Dermis microvascular lymphatic vessel endothelial cell (primary cell): ENCODE measurements at places on chromosomes 6 and 20. TPM values are rescaled to one million over a fixed set of nuclear protein-coding genes. Genes with fewer than 3 reads are reported as not detected.

DNA sequence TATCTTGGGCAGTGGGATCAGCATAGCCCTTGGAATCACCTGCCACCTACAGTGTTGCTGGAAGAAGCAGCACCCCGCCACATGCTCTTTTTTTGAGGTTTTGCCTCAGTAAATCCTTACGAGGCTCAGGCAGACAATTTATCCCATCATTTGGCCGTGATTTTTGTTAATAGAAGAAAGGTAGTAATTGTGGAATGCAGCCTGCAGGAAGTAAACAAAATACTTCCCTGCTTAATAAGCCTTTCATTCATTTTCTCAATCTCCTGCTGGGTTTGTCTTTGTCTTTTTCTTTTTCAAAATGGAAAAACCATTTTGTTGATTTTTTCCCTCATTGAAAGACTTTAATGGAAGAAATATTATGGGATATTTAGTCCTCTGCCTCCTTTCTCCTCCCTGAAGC lies 93.7 kb upstream of the CD83 start:
- no peak for DNase-seq

GRCh38 chr6:152004036-152004566 lies 196.6 kb downstream of the ESR1 start:
- DNase-seq, result no peak

DNA sequence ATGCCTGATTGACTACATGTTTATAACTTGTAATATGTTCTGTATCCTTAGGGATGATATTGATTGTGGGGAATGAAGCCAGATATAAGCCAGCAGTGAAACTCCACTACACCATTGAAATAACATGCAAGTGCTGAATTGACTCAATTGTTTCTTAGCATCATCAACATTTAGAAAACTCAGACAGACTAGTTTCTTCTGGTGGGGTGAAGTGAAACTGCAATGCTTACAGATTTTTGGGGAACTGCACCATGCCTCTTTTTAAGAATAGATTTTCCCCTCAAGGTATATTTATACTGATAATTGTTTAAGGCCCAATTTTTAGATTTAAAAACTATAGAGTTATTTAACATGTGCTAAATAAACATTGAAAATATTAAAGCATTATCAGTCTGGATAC lies 1044.6 kb upstream of the EYS start:
- no peak for DNase-seq

DNA sequence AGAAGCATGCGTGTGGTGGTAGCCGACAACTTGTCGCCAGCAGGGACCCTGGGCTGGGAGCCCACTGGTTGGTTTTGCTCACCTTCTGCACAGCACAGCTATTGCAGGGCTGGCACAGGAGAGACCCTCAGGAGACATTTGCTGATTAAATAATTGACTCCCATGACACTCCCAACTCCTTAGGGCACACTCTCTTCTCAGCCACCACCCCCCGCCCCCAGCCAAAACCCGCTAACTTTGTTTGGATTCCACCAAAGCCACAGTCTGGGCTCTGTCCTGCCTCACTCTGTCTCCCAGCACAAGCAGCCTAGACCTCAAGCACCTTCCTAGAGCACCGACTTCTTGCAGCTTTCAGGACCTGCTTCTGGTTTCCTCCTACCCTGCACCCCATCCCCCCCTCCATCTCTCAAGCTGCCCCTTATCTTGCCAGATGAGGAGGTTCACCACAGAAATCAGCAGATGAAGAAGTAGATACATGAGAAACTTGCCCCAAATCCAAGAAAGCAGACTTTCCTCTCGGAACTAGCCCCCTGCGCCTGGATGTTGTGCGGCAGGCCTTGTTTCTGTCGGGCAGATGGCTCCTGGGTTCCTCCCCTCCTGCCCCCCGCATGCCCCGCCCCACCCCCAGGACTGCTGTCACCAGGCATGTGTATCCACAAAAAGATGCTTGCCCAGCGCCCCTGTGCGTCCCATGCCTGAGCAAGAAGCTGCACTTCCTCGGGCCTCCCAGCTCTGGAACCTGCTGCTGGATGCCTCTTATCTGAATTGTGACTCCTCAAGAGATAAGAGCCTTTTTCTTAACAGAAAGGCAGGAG lies 35.0 kb upstream of the CD93 start:
- no peak for DNase-seq

DNA sequence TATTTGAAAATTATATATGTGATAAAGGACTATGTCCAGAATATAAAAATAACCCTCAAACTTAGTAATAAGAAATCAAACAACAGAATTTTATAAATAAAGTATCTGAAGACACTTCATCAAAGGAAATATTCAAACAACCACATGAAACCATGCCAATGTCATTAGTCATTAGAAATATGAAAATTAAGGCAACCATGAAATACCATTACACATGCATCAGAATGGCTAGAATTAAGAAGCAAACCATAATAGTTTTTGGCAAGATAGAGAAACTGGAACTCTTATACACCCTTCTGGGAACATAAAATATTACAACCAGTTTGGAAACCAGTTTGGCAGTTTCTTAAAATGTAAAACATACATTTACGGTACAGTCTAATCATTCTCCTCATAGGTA lies 137.2 kb upstream of the ADGRB3 start:
- DNase-seq, result no peak

Gene ROS1
- not detected in 2 replicates for total RNA-seq

Gene GSTA2
- not detected in 2 replicates for total RNA-seq

Gene PAX1
- not detected in 2 replicates for total RNA-seq
